ENCODE measurements at places on chromosomes 4 and X. TPM values are rescaled to one million over a fixed set of nuclear protein-coding genes. Genes with fewer than 3 reads are reported as not detected.

DNA sequence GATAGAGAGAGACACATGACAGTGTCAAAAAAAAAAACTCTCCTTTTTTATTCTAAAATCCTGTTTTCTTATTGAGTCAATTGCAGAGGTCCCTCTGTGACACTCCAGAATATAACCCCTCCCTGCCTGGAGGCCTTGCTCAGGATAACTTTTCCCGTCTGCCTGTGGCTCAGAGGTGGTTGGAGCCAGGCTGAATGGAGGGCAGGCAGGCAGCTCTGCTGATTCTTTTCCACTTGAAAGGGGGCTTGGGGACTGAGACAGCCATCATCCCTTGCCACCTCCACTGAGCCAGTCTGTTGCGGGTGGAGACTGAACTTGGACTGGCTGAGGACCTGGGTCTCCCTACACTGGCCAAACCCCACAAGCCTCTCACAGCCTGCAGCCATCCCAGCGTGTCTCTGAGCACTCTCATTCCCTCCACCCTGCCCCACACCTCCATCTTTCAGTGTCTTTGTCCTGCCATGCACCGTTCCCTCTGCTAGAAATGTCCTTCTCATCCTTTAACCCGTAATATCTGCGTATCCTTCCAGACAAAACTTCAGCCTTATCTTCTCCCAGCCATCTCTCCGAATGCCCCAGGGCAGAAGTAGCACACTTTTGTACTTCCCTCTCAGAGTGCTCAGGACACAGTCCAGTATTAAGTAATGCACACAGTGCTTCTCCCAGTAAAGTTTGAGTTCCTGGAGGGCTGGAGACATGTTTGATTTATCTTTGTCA, 139.9 kb downstream of the CHIC2 start:
- no peak for DNase-seq

DNA sequence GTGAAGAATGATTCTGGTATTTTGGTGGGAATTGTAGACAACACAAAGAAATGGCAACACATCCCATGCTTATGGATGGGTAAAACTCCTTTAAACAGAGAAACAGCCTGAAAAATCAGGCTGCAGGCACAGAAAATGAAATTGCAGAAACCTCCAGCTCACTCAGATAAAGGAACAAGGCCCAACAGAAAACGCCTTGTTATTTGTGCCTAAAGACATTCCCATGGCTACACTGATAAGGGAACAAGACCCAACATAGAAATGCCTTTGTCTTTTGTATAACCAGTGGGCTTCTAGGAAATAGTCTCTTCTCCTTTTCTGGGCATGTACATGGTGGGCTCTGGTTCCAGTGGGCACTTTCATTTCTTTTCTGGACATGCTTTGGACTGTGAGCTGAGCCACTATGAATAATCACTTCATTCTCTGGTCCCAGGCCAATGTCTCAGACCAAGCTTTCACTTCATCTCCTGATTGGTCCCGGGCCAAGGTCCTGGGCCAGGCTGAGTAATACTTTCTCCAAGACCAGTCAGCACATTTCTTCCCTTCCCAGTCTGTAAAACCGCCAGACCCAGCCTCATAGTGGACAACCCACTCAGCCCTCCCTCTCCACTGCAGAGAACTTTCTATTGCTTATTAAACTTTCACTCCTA, 160.5 kb downstream of the TBX22 start:
- no peak for DNase-seq

GRCh38 chr4:124941267-124941666, 228.7 kb upstream of the ANKRD50 start:
- DNase-seq: no peak

DNA sequence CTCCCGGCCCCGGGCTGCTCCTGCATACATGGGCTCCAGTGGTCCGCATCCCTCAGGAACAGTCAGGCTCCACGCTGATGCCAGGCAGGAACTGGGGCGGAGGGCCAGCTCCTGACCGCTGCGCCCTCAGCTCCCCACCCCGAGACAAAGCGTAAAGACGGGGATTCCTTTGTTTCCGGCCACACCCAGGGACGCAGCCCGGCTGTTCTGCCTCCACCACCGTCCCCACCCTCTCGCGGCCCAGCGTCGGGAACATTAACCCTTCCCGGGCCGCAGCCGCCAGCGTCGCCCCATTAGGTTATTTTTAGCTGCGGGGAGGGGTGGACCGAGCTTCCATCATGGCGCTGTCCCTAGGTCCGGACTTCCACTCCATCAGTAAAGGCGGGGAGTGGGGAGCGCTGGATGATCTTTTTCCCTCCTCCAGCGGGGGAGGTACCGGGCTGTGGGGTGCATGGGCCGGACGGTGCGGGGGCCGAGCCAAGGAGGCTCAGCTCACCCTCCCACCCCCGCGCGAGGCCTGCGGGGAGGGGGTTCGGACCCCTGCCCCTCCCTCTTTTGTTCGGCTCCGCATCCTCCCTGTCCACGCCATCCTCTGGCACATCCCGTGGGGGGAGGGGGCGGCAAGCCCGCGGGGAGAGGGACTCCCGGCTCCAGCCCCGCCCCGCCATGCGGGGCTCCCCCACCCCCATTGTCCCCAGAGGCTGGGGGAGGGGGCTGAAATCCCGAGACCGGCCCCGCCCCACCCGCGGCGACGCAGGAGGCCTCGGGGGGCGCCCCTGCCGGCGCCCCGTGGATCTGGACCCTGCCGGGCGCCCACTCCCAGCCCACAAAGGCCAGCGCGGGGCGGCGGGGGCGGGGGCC, 5.3 kb downstream of the CRMP1 start:
- no peak for DNase-seq

DNA sequence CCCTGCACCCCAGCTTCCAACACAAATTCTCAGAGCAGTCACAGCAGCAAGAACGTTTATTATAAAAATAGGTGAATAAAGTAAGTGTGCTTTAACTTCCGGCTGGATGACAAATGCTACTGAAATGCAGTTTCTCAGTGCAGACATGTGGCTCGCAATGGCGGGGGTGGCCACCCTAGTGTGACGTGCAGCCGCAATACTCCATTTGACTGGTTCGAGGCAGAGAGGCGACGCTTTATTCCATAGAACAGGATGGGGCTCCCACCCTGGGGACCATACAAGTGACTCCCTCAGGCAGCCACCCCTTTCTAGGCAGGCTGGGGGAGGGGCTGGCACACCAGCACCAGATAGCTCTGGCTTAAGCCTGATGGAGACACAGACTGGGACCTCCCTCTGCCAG, 14.5 kb downstream of the TNIP2 start:
- no peak for DNase-seq

DNA sequence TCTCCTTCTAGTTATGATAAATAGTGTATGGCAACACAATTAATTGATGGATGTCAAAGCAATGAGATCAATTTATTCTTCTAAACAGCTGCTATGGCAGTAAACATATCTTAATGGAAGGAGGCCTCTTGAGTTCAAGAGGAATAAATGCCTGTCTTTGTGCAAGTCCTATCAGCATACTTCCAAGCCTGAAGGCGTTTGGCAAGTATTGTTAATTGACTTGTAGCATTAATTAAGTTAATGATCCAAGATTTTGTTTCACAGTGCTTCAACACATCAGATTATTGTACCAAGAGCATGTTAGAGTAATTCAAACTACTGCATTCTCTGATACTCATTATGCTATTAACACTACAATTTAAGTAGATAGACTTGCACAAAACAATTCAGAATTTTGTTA, 144.8 kb downstream of the FAT4 start:
- no peak for DNase-seq

DNA sequence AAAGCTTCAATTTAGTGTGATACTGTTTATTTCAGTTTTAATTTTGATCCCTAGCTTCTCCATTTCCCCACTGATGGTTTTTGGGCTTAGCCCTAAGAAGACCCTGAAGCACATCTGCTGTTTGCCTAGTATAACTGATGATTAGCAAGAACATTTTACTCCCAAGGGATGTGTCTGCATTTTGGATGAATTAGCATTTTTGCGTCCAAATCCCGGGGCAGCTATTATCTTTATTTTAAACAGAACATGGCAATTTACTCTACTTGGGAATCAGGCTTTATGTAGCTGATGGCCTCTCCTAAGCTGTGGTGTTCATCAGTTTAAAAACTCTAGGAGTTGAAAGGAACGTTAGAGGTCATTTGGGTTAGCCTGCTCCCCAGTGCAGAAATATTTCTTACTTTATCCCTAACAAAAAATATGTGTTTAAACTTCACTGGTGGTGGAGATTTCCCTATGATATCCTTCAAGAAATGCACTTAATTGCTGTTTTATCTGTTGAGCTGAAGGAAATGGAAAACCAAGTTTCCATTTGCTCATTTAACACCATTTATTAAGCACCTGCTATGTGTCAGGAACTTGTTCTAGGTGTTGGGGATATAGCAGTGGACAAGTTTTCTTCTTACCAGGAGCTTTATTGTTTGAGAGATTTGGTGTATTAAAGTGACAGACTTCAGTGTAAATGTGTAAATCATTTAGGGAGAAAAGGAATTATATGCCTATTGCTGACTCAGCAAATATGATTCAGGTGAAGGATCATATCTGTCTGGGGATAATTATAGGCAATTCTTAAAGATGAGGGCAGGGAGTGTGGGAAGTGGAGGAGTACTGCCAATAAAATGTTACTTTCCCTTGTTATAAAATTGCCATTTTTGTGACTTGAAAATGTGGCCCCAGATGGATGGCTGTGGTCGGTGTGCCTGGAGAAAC, 3.4 kb downstream of the SEPTIN11 start:
- no peak for DNase-seq

DNA sequence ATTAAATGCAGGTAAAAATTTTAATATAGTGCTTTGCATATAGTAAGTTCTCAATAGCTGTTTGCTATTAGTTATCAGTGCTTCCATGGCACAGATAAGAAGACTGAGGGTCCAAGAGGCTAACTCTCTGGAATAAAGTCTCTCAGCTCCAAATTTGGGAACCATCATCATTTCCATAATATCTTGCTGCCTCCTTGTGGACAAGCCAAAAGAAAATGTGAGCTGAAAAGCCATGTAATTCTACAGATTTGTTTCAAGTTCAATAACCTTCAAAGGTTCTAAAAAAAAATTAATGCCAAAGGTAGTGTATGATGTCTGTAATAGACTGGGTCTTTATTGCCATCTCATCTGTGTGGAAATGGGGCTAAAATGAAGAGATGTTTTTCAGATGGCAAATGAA, 136.9 kb upstream of the VCX start:
- no peak for DNase-seq

DNA sequence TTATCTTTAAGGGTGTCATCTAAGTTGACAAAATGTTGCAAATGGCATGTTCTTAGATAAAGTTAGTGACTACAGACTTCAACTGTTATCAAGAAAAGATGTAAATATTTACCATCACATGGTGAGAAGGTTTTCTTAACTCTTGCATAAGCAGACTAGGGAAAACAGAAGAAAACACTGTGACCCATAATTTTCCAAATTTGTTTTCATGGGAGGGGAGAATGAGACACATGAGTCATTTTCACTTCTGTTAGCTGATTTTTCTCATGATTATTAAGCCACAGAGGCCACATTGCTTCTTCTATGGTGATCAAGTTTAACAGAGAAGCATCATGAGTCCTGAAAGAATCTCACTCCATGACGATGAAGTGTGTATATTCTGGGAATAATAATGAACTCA, 30.2 kb upstream of the SYTL5 start:
- no peak for DNase-seq

GRCh38 chr4:19945501-19945900, 306.2 kb upstream of the SLIT2 start:
- no peak for DNase-seq

DNA sequence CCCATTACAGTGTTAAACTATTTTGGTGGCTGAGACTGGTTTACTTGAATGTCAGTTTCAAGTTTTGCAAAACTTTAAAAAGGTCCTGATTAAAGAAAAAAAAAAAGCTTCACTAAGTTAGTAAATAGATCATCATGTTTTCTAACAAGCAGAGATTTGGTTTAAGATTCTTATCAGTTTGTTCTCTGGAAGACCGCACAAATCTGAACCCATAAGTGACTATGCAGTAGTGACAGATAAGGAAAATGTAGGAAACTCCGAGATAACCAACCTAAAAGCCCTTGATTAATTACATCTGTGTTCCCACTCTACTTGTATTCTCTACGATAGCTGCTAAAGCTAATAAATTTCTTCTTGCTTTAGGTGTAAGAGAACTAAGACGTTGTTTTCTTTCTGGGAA, 1799.8 kb upstream of the ADGRL3 start:
- DNase-seq: no peak

DNA sequence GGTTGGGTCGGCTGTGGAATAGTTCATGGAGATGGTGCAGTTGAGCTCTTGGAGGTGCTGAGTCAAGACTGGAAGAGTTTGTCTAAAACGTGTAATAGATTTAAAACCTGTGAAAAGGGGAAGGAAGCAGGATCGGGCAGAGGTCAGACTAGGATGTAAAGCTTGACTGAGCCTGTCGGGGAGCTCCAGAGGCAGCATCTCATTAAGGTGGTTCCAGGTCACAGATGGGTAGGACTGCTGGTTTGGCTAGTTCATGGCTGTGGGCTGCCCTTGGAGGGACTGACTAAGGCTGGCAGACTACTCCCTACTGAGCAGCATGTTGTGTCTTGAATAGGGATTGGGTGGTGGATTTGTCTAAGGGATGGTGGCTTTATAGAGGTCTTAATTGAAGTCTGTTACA, 28.4 kb upstream of the WDR1 start:
- no peak for DNase-seq

GRCh38 chr4:157363360-157363759, 142.8 kb downstream of the GRIA2 start:
- no peak for DNase-seq

DNA sequence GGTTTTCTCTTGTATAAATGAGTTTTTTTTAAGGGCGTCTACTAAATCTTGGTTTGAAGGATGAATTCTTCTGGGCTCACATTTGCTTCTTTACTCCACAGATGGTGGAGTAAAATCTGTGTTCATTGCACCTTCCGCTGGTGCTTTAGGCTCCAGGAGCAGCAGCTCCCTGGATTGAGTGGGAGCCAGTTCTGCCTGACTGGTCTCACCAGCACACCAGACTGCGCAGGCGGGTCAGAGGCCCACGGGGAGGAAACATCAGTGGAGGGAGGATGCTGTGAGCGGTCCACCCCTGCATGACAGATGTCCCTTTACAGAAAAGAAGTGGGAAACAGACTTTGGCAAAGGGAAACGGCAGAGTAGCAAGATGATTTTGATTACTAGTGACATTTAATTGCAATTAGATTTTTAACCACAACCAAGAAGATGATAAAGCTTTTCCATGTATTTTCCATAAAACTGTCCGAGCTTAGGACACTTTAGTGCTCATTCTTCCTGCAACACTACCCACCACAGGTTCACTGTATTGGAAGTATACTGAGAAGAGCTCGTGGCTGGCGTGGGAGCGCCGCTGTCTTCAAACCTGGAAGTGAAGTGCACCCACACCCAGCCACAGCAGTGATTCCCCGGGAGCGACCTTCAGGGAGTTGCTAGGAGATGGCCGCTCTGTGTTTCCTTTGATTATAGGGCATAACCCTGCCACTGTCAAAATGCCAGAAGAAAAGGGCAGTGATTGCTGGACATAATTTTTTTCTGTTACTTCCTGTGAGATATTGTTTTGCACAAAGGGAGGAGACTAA, 95.2 kb downstream of the SORBS2 start:
- no peak for DNase-seq

CLTRN gene
- total RNA-seq: 2.0 TPM

CCDC110 gene
- total RNA-seq: 0.14 TPM

ZNF141 gene
- total RNA-seq: 10.6 TPM

MAGEA2B gene
- total RNA-seq: not detected

PRAF2 gene
- 18.1 TPM for total RNA-seq

PLK4 gene
- 4.9 TPM for total RNA-seq

VCX3A gene
- not detected for total RNA-seq

SMAD1 gene
- 39.2 TPM for total RNA-seq

FGA gene
- total RNA-seq: not detected

RTL3 gene
- total RNA-seq: not detected

CLOCK gene
- 13.0 TPM for total RNA-seq

All from kidney epithelial cell (primary cell).